Osteocyte (in vitro differentiated cells): ENCODE measurements at places on chromosomes 12 and 14. TPM values are rescaled to one million over a fixed set of nuclear protein-coding genes. Genes with fewer than 3 reads are reported as not detected.

DNA sequence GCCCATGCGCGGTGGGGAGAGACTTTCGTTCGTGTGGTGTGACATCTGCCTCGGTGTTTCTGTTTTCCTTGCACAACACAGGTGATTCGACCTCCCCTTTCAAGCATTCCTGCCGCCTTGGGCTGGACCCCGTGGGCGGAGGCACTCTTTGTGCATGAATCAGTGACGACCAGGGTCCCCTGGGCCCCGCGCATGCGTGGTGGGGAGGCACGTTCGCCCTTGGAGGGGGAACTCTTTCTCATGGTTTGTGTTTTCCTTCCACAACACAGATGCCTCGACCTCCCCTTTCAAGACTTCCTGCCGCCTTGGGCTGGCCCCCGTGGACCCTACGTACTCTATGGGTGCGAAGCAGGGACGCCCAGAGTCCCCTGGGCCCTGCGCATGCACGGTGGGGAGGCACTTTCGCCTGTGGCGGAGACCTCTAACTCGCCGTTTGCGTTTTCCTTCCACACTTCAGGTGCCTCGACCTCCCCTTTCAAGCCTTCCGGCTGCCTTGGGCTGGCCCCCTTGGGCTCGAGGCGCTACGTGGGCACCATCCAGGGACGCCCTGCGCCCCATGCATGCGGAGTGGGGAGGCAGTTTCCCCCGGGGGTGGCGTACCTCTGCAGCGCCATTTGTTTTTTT is 340.9 kb downstream of the ALG10 start:
- H3K4me1 ChIP-seq = no peaks in the 10 kb centered on the region
- H3K27me3 ChIP-seq = no peaks in the 10 kb centered on the region
- H3K4me3 ChIP-seq = no peak overlapping the region
- no peaks in the 10 kb centered on the region for H3K36me3 ChIP-seq

DNA sequence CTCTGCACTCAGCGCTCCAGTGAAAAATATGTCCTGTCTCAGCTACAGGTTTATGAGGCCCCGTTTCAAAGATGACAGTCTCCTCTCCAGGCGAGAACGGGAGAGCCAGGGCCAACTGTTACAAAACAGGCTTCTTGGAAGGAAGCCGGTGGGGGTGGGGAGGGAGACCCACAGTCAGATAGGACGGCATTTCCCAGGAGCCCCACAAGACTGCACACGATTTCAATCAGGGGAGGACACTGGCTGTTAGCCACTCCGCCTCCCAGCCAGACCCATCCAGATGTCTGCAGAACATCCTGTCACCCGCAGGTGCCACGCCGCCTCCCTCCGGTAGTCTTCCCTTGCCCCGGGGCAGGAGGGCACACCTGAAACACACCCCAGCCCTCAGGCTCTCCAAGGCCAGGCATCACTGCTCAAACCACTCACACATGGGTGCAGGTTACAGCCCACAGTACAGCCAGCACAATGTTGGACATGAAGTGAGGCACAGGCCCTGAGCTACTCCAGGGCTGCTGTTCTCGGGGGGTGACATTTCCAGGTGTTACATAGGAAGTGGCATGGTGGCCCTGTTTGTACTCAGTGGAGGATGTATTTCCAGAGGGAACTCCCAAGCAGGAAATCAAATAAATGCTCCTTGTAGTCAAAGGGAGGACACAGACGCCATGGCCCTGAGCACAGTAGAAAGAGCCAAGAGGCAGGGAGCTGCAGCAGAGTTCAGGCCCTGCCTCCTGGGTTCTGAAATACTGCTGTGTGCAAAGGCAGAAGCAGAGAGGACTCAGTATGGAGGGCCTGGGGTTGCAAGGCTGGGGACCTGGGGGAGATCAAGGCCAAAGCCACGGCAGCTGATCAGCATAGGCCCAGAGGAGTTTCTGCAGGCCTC is 138.1 kb downstream of the BCL11B start:
- H3K36me3 ChIP-seq = no peaks in the 10 kb centered on the region
- no peaks in the 10 kb centered on the region for H3K4me1 ChIP-seq
- no peak overlapping the region for H3K4me3 ChIP-seq
- H3K27me3 ChIP-seq = peaks cover 9% of the 10 kb centered on the region
- H3K27ac ChIP-seq = no peak overlapping the region

- no peaks in the 10 kb centered on the region for H3K27me3 ChIP-seq
- H3K4me3 ChIP-seq = no peak overlapping the region
- H3K27ac ChIP-seq = peak overlapping the region; percentile 63
- no peak for DNase-seq
- H3K4me1 ChIP-seq = peaks cover 41% of the 10 kb centered on the region
Observed at GRCh38 chr12:26150736-26151450, 26.1 kb upstream of the BHLHE41 start.

DNA sequence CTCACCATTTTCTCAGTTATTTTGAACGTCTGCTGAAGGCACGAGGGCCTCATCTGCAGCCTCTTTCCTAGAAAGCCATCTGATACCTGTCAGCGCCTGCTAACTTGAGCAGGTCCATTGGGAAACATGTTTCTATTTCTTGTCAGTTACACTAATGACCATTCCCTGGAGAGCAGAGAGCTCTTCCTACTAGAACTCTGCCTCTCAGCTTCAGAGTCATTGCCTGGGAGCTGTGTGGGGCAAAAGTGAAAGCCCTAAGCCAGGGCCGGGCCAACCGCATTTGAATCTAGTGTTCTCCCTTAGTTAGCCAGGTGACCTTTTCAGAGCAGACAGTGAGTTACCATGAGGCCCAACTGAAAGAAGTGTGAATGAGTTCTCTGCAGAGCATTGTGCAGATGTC is 135.8 kb downstream of the EML1 start:
- H3K36me3 ChIP-seq = peaks cover 13% of the 10 kb centered on the region
- H3K27ac ChIP-seq = no peak overlapping the region

DNA sequence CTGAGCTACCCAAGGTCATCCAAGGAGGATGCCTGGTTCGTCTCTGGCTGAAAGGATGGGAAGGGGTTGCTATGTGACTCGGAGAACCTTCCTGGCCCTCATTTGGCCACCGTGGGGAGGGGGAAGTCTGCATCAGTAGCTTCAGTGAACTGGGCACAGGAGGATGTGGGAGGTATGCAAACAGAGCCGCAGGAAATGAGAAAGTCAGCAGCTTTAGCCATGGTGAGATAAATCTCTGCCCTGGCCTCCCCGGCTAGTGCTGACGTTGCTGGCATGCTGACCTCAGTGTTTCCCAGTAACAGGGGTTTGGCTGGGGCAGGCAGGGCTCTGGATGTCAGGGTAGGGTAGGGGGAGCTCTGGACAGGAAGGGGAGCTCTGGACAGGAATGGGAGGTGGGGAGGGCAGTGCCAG is 2.3 kb upstream of the CEBPE start:
- H3K27ac ChIP-seq = no peak overlapping the region
- no peak overlapping the region for H3K4me3 ChIP-seq
- peaks cover 17% of the 10 kb centered on the region for H3K27me3 ChIP-seq
- peaks cover 9% of the 10 kb centered on the region for H3K4me1 ChIP-seq
- no peaks in the 10 kb centered on the region for H3K36me3 ChIP-seq
- no peak for DNase-seq

GRCh38 chr12:57089271-57090245 is 644 bp downstream of the NAB2 start:
- no peak for DNase-seq
- peaks cover 26% of the 10 kb centered on the region for H3K36me3 ChIP-seq

Gene ETV6
- total RNA-seq = 24.4 and 29.4 TPM in 2 replicates

Gene PACS2
- total RNA-seq = 109 and 115 TPM in 2 replicates
